ENCODE measurements at places on chromosomes 3 and 15. TPM values are rescaled to one million over a fixed set of nuclear protein-coding genes. Genes with fewer than 3 reads are reported as not detected.

Gene ITPKA
- 16.8 TPM for total RNA-seq

Gene MAGI1
- 12.7 TPM for total RNA-seq

- no peaks in the 10 kb centered on the region for H3K36me3 ChIP-seq
- H3K27me3 ChIP-seq = no peaks in the 10 kb centered on the region
- no peak for DNase-seq
- no peak overlapping the region for H3K4me3 ChIP-seq
Observed at GRCh38 chr15:40516322-40516721, 45.5 kb downstream of the CHST14 start.

- DNase-seq = no peak
- H3K36me3 ChIP-seq = no peaks in the 10 kb centered on the region
- peaks cover 70% of the 10 kb centered on the region for H3K27me3 ChIP-seq
- H3K27ac ChIP-seq = no peak overlapping the region
- H3K4me3 ChIP-seq = peak overlapping the region; percentile 53
Observed at GRCh38 chr15:32030795-32031194, 480 bp downstream of the CHRNA7 start.

DNA sequence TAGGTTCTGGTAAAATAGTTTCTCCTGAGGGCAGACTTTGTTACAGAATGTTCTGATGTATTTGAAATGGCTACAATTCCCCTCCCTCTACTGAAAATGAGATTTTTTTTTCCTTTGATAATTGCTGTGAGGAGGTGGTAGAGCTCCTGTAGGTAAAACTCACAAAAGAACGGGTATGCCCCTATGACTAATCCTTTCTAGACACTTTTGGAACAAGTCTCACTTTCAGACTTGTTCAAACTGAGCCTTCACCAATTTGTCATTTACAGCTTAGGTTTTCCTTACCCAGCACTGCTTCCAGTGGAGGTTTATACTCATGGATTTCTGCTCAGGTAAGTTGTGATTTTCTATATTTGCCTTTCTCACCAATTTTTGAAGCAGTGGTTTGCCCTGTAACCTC, 115.6 kb downstream of the NLGN1 start:
- H3K4me3 ChIP-seq = no peak overlapping the region
- 0 out of 2 replicates have a peak, but pooled peaks cover 3% of the 10 kb centered on the region for H3K27me3 ChIP-seq
- no peaks in the 10 kb centered on the region for H3K36me3 ChIP-seq
- no peak overlapping the region for H3K27ac ChIP-seq
- no peaks in the 10 kb centered on the region for H3K4me1 ChIP-seq

- peak; percentile 51 for DNase-seq
- no peaks in the 10 kb centered on the region for H3K36me3 ChIP-seq
- H3K4me1 ChIP-seq = peaks cover 17% of the 10 kb centered on the region
- no peak overlapping the region for H3K4me3 ChIP-seq
Observed at GRCh38 chr3:190070622-190071347, 49.9 kb downstream of the P3H2 start.

Gene RLBP1
- not detected for total RNA-seq

- no peaks in the 10 kb centered on the region for H3K4me1 ChIP-seq
- H3K27me3 ChIP-seq = no peaks in the 10 kb centered on the region
- no peak overlapping the region for H3K4me3 ChIP-seq
- no peaks in the 10 kb centered on the region for H3K36me3 ChIP-seq
- H3K27ac ChIP-seq = no peak overlapping the region
Observed at GRCh38 chr3:125602752-125603649, 7.7 kb upstream of the OSBPL11 start.

- H3K4me1 ChIP-seq = peaks cover 17% of the 10 kb centered on the region
- H3K27ac ChIP-seq = no peak overlapping the region
- H3K27me3 ChIP-seq = no peaks in the 10 kb centered on the region
- no peak overlapping the region for H3K4me3 ChIP-seq
Observed at GRCh38 chr15:62823561-62823960, 219.0 kb upstream of the TPM1 start.

DNA sequence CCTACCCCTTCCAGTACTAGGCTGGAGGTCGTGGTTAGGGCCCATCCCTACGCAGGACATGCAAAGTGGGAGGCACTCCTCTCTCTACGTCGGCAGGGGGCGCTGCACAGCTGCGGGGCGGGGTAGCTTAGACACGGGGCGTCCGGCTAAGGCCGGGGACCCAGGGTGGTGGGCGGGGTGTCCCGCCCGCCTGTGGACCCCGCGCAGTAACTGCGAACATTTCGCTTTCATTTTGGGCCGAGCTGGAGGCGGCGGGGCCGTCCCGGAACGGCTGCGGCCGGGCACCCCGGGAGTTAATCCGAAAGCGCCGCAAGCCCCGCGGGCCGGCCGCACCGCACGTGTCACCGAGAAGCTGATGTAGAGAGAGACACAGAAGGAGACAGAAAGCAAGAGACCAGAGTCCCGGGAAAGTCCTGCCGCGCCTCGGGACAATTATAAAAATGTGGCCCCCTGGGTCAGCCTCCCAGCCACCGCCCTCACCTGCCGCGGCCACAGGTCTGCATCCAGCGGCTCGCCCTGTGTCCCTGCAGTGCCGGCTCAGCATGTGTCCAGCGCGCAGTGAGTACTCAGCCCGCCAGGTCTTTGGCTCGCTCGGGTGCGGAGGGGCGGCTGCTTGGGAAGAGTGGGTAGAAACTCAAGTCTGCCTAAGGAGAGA, at the start of gene IL12A:
IL12A (plus strand) TSS at position 219 of the 655 bp plus-strand sequence.
- H3K27ac ChIP-seq = peak within 1 kb of the TSS; percentile 25
- peak; percentile 88 for DNase-seq
- H3K4me1 ChIP-seq = peaks cover 17% of the 10 kb centered on the region
- H3K36me3 ChIP-seq = peaks cover 7% of the 10 kb centered on the region

Data from PC-3 (cell line).